ENCODE measurements at places on chromosomes 2 and 18. TPM values are rescaled to one million over a fixed set of nuclear protein-coding genes. Genes with fewer than 3 reads are reported as not detected.

DNA sequence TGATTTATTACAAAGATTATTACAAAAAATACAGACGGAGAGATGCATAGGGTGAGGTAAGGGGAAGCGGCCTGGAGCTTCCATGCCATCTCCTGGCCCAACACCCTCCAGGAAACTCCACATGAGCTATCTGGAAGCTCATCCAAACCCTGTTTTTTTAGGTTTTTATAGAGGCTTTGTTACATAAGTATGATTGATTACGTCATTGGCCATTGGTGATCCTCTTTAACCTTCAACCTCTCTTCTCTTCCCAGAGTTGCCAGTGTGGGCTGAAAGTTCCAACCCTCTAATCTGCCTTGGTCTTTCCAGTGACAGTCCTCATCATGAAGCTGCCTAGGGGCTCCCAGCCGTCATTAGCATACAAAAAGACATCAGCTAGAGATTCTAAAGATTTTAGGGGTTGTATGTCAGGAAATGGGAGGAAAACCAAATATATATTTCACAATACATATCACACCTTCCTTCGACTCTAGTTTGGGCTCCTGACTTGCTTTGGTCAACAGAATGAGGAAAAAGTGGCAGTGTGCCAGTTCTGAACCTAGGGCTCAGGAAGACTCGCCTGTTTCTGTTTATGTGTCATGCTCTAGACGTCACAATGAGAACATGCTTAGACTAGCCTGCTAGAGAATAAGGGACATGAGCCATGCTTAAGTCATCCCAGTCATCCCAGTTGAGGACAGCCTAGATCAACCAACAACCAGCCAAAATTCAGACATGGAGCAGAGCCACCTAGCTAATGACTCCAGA is 54.1 kb downstream of the ETAA1 start:
- DNase-seq, result no peak
- no peaks in the 10 kb centered on the region for H3K27me3 ChIP-seq
- no peak overlapping the region for H3K27ac ChIP-seq
- H3K4me3 ChIP-seq, result no peak overlapping the region
- H3K4me1 ChIP-seq, result no peaks in the 10 kb centered on the region
- no peaks in the 10 kb centered on the region for H3K36me3 ChIP-seq

- no peak overlapping the region for H3K4me3 ChIP-seq
- no peak overlapping the region for H3K27ac ChIP-seq
- no peaks in the 10 kb centered on the region for H3K36me3 ChIP-seq
- no peak for DNase-seq
- H3K4me1 ChIP-seq, result no peaks in the 10 kb centered on the region
These were observed 43.2 kb upstream of the FHL2 start for GRCh38 chr2:105442056-105442455.

- DNase-seq, result no peak
- H3K4me1 ChIP-seq, result no peaks in the 10 kb centered on the region
- H3K27me3 ChIP-seq, result no peaks in the 10 kb centered on the region
- no peak overlapping the region for H3K27ac ChIP-seq
- no peaks in the 10 kb centered on the region for H3K36me3 ChIP-seq
These were observed 110.0 kb downstream of the TPGS2 start for GRCh38 chr18:36718705-36719328.

- H3K27me3 ChIP-seq, result no peaks in the 10 kb centered on the region
- H3K4me1 ChIP-seq, result peaks cover 7% of the 10 kb centered on the region
- no peak overlapping the region for H3K27ac ChIP-seq
- no peak overlapping the region for H3K4me3 ChIP-seq
These were observed 131.3 kb upstream of the EPAS1 start for GRCh38 chr2:46165916-46166315.

DNA sequence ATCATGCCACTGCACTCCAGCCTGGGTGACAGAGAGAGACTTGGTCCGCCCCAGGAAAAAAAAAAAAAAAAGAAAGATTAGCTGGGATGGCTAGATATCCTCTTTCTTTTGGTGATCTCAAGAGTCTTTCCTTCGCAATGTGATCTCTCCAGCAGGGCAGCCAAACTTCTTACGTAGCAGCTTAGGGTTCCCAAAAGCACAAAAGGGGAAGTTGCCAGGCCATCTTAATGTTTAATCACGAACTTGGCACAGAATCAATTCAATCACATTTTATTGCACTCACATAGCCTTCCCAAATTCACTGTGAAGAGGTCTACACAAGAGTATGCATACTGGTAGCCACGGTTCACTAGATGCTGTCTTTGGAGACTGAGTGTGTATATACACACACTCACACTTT is 53.1 kb downstream of the VIL1 start:
- no peak overlapping the region for H3K27ac ChIP-seq
- H3K36me3 ChIP-seq, result peaks cover 47% of the 10 kb centered on the region
- DNase-seq, result no peak
- H3K4me1 ChIP-seq, result peaks cover 10% of the 10 kb centered on the region

TNFAIP6 gene
- total RNA-seq, result not detected

KCNIP3 gene
- total RNA-seq, result 0.28 TPM

BOLL gene
- not detected for total RNA-seq
